ENCODE measurements at places on chromosomes 13 and 19. TPM values are rescaled to one million over a fixed set of nuclear protein-coding genes. Genes with fewer than 3 reads are reported as not detected.

Gene ACER1
- not detected for total RNA-seq

Gene PRTN3
- total RNA-seq, result 0.18 TPM

Gene ADAT3
- total RNA-seq, result 6.1 TPM

Gene SIGLEC11
- total RNA-seq, result 0.13 TPM

Gene NKPD1
- total RNA-seq, result 0.78 TPM

Gene PLA2G4C
- total RNA-seq, result 11.2 TPM

Gene MEIOSIN
- total RNA-seq, result 0.05 TPM

Gene KCTD4
- total RNA-seq, result not detected

Gene KLF2
- 27.0 TPM for total RNA-seq

Gene RASA3
- 10.3 TPM for total RNA-seq

Gene LILRA1
- not detected for total RNA-seq

Gene PLIN5
- 0.12 TPM for total RNA-seq

Gene NLRP7
- total RNA-seq, result 0.05 TPM

Gene KIR2DL3
- total RNA-seq, result not detected

Gene ANKLE1
- total RNA-seq, result 0.36 TPM

Gene ERFL
- 0.30 TPM for total RNA-seq

Gene ZNF222
- 3.8 TPM for total RNA-seq

Gene POLD1
- total RNA-seq, result 73.0 TPM

Gene NPAS1
- 6.8 TPM for total RNA-seq

Gene IGFL2
- 1.5 TPM for total RNA-seq

Gene FCER2
- total RNA-seq, result not detected

Gene PSMD8
- 471 TPM for total RNA-seq

Gene ZNF77
- total RNA-seq, result 1.6 TPM

Gene SOX1
- not detected for total RNA-seq

Gene GRK1
- total RNA-seq, result not detected

Gene ZNF112
- total RNA-seq, result 1.9 TPM

Gene DDX39A
- total RNA-seq, result 137 TPM

Gene SIN3B
- total RNA-seq, result 20.0 TPM

Gene ADGRE3
- total RNA-seq, result not detected

Gene CEACAM7
- 0.03 TPM for total RNA-seq

Gene STARD13
- 7.2 TPM for total RNA-seq

Gene S1PR4
- total RNA-seq, result 0.22 TPM

Measured in A549 treated with Hydrocortisone at 1 μM for 4 hours (cell line).